ENCODE measurements at places on chromosomes 6 and 20. TPM values are rescaled to one million over a fixed set of nuclear protein-coding genes. Genes with fewer than 3 reads are reported as not detected.

- no peak for DNase-seq
- H3K4me3 ChIP-seq: no peak overlapping the region
- no peaks in the 10 kb centered on the region for H3K27me3 ChIP-seq
- no peaks in the 10 kb centered on the region for H3K36me3 ChIP-seq
Observed at GRCh38 chr6:73002588-73002987, 222.7 kb downstream of the KHDC1L start.

GRCh38 chr6:148265054-148265453 lies 77.6 kb upstream of the SASH1 start:
- DNase-seq: no peak
- H3K4me1 ChIP-seq: no peaks in the 10 kb centered on the region
- no peak overlapping the region for H3K27ac ChIP-seq

FOXQ1 gene
- total RNA-seq: not detected

DNA sequence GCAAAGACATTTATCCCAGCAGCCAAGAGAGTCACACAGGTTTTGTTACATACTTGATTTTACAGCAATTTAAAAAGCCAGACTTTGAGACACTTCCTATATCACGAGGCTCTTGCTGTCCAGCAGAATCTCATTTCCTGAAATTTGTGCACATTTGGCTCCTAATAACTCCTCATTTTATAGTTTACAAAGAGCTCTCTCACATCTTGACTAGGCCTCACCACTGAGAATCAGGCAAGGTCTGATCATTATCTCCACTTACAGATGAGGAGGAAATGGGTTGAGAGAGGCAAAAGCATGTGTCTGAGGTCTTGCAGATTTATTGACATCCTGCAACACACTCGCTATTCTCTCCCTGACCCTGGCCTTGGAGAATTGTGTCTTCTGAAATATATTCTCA lies 426.8 kb downstream of the MAFB start:
- H3K4me3 ChIP-seq: no peak overlapping the region
- no peaks in the 10 kb centered on the region for H3K36me3 ChIP-seq
- H3K4me1 ChIP-seq: no peaks in the 10 kb centered on the region
- H3K27ac ChIP-seq: no peak overlapping the region
- H3K27me3 ChIP-seq: no peaks in the 10 kb centered on the region

HFE gene
- total RNA-seq: 2.5 TPM

GRCh38 chr20:46951405-46951804 lies 56.8 kb downstream of the EYA2 start:
- no peaks in the 10 kb centered on the region for H3K36me3 ChIP-seq
- no peak overlapping the region for H3K27ac ChIP-seq
- no peak for DNase-seq

Data from naive thymus-derived CD4-positive, alpha-beta T cell (primary cell).